ENCODE measurements at places on chromosomes 3 and 15.

DNA sequence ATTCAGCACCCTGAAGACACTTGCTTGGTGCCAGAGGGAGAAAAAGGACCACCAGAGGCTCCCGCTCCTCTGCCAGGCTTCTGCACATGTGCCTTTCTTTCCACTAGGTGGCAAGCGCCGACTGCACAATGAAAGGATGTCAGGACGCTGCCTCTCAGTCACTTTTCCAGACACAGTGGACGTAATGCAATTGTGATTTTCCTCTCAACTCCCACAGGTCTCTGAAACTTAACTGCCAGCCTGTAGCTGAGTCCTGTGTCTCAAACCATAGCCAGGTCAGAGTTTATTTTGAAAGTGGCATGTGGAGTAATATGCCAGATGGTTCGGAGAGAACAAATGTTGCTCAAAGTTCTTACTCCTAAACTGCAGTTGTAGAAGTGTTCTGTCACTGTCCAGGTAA, 162.9 kb downstream of the ITPR1 start:
- peak; percentile 25 for DNase-seq

- no peak for DNase-seq
Measured at GRCh38 chr3:187286467-187287059, 5.0 kb downstream of the MASP1 start.

- DNase-seq = no peak
Measured at GRCh38 chr3:146814601-146815315, 209.6 kb upstream of the PLSCR5 start.

DNA sequence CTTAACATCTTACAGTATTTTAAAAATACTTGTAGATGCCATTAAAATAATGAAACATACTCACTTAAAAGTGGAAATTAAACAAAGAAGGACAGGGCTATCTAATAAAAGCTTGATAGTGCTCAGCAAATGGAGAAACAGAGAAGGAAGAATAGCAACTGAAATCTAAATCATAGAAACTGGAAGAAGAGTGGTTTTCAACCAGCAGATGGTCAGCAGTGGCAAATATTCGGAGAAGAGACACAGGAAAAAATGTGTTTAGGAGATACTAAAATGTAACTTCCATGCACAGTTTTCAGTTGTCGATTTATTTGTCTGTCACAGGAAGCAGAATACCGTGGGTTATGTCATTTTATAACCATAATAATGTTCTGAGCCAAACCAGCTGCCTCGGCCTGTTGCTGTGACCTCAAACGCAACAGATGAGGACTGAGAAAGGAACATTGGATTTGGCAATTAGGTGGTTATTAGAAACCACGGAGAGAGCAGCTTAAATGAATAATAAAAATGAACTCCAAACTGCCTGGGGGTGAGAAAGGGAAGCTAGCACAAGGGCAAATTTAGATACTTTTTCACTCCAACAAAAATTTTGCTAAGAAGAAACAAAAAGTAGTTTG, 246.6 kb upstream of the KCNMB2 start:
- DNase-seq = peak; percentile 7

GRCh38 chr15:31228980-31229826, 97.4 kb upstream of the KLF13 start:
- DNase-seq = no peak

DNA sequence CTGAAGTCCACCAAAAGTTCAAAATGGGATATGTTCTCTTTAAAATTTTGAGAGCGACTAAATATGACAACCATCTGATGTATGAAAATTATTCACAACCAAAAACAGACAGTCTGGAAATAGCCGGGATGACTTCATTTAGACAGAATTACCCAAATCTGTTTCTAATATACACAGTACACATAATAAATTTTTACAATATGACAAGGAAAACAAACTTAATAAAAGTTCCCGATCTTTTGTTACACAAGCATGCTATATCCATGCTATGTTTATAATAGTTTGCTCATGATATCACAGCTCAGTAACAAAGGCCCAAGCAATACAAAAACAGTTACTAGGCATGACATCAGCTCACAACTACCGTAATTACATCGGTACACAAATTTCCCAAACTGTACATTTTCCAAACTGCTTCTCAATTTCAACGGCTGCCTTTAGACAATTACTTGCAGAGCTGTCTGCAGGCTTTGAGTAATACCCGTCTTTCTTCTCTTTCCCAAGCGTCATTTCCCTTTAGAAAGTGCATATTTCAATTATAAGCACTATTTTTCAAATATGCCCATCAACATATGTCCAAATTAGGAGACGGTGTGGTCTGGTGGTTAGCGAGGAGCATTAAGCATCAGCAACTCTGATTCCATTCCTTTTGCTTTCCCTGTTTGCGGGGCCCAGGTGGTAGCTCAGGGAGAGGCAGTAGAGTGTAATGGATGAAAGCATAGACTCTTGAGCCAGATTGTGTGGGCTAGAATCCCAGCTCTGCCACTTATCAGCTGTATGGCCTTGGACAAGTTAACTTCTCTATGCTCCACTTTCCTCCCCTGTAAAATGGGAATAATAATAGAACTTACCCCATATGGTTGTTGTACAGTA, 481.2 kb downstream of the FOXP1 start:
- no peak for DNase-seq

DNA sequence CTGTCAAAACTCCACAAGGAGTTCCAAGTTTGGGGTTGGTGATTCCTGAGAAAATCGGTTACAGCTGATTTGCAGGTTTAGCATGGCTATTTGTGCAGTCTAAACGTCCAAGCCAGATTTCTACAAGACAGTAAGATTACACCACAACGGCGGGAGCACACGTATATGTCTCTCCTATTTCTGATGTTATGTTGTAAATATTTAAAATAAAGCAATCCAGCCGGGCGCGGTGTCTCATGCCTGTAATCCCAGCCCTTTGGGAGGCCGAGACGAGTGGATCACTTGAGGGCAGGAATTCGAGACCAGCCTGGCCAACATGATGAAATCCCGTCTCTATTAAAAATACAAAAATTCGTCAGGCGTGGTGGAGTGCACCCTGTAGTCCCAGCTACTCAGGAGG, 106.8 kb upstream of the IGF1R start:
- no peak for DNase-seq

DNA sequence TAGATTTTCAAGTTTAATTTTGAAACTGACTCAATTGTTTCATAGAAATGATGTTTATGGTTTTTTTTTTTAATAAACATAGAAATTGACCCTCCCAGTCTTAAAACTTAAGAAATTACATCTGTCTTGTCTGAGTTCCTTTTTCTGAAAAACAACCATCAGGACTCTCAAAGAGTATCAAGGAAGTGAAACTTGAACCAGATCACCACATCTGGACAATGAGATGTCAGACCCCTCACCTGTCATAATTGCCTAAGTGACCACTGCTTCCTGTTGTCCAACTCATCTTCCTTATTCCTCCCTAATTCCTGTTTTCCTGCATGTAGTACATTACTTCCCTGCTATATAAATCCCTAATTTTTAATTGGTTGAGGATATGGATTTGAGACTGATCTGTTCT, 441.5 kb upstream of the ARHGEF26 start:
- no peak for DNase-seq

GRCh38 chr15:35514759-35515158, 31.2 kb downstream of the DPH6 start:
- DNase-seq = no peak

DNA sequence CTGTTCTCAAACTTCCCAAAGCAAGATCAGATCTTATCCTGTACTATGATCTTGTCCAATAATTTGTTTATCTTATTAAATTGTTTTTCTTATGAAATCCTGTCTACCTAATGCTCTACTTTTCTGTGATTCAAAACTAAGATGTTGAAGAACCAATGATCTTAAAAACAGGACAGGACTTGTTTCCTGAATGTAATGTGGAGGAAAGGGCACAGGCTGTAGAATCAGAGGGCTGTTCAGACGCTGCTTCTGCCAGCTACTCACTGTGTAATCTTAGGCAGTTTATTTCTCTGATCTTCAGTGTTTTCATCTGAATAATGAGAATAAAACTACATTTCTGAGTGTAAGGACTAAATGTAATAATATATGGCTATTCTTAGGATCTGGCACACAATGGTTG, 20.1 kb upstream of the DMXL2 start:
- DNase-seq = no peak

- peak; percentile 49 for DNase-seq
Measured at GRCh38 chr15:68821190-68821840, 620 bp upstream of the ANP32A start.

DNA sequence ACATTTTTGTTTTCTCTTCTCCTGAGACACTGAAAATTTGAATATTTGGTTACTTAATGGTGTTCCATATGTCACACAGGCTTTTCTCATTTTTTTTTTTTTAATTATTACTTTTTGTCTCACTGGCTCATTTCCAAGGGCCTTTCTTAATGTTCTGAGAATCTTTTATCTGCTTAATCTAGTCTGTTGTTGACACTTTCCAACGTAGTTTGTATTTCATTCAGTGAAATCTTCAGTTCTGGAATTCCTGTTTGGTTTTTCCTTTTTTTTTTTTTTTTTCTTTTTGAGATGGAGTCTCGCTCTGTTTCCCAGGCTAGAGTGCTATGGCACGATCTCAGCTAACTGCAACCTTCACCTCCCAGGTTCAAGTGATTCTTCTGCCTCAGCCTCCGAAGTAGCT, 42.7 kb downstream of the NCK1 start:
- DNase-seq = no peak

DNA sequence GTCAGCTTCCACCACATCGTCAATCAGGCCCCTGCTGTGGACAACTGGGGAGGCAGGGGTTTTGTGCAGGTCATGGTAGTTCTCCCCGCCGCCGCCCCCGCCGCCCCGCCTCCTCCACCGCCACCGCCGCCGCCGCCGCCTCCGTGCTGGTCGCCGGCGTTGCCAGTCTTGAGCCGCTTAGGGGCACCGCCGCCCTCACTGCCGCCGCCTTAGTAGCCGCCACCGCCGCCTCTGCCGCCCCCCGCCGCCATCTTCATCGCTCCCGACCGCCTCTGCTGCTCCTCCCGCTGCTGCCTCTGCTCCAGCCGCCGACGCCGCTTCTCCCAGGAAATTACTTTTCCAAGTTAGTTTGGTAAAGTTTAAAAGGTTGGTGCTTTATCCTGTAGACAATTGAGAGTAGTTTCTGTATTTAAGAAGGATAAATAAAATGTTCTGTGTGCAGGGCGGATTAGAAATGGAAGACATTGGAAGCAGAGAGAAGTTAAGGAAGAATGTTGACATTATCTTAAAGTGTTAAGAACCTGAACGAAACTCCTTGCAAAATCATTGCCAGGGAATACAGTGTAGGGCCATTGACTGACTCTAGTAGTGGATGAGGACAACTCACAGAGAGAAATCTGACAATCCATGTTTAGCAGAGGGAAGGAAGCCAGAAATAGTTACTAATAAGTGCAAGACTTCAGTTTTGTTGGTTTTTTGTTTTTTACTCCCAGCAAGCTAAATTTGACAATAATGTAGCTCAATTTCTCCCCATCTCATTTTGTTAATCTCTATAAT, 53.0 kb upstream of the GOLGA8A start:
- no peak for DNase-seq

DNA sequence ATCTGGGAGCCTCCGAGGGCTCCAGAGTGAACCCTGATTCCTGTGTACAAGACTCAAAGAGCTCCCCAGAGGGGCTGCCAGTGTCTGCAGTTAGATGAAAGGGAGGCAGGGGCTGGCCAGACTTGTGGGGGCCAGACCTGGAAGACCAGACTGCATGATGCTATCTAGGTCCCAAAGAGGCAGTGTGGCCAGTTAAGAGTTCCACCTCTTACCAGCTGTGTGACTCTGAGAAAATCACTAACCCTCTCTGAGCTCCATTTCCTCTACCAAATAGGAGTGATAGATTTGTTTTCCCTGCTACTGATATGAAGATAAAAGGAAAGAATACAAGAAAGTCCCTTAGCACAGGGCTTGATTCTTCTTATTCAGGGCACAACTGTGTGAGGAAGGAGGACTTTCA, 29.0 kb downstream of the ACSBG1 start:
- DNase-seq = no peak

GRCh38 chr3:102466001-102466400, 31.2 kb downstream of the ZPLD1 start:
- DNase-seq = peak; percentile 1

GRCh38 chr15:59406446-59406845, 31.5 kb upstream of the FAM81A start:
- DNase-seq = peak; percentile 47

DNA sequence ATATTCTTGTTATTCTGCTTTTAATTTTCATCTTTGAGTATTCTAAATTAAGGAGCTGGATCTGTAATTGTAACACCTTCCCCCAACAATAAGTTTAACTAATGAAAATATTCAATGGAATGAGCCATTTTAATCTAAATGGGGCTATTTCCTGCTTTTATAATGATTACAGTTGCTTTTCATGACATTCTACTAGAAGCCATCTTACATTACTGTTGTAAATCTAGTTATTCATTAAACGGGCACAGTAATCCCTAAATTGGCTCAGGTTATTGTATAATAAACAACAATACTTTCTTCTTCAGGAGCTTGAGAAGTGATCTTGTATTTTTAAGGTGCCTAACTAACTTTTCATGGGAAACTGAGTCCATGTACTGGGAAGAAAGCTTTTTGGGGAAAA, 8.5 kb downstream of the FLNB start:
- no peak for DNase-seq

DNA sequence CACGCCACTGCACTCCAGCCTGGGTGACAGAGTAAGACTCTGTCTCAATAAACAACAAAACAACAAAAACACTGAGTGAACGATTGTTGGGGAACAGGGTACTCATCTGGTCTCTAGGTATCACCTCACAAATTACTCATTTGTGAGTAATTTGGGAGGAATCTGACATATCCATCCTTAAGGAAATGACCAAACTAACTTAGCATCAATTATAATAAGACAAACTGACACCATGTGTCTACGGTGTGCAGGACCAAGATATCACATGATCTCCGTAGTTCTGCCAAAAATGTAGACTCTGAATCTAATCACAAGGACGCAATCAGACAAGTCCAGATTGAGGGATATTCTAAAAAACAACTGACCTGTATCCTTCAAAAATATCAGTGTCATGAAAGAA, 12.0 kb upstream of the DAPK2 start:
- no peak for DNase-seq

DNA sequence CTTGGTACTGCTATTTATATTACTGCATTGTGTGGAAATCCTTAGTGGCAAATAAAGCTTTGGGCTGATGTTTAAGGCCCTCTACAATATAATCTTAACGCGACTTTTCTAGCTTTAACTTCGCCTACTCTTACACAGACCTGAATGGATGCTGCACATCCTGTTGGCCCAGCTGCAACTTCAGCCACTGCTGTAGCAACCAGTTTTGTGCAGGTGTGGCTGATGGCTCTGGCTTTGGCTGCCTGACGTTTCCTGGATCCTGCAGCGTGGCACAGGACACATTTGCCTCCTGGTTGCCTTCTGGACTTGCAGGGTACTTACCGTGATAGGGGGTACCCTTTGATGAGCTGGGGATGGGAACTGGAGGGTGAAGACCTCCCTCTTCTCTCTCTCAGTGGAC, 20.2 kb upstream of the ERICH6 start:
- no peak for DNase-seq

- no peak for DNase-seq
Measured at GRCh38 chr3:193943851-193944517, 192.0 kb upstream of the HES1 start.

GRCh38 chr3:170033489-170033888, 4.3 kb upstream of the GPR160 start:
- DNase-seq = peak; percentile 76

Measured in common myeloid progenitor, CD34-positive (primary cell).